ENCODE measurements at places on chromosomes 2 and 18.

DNA sequence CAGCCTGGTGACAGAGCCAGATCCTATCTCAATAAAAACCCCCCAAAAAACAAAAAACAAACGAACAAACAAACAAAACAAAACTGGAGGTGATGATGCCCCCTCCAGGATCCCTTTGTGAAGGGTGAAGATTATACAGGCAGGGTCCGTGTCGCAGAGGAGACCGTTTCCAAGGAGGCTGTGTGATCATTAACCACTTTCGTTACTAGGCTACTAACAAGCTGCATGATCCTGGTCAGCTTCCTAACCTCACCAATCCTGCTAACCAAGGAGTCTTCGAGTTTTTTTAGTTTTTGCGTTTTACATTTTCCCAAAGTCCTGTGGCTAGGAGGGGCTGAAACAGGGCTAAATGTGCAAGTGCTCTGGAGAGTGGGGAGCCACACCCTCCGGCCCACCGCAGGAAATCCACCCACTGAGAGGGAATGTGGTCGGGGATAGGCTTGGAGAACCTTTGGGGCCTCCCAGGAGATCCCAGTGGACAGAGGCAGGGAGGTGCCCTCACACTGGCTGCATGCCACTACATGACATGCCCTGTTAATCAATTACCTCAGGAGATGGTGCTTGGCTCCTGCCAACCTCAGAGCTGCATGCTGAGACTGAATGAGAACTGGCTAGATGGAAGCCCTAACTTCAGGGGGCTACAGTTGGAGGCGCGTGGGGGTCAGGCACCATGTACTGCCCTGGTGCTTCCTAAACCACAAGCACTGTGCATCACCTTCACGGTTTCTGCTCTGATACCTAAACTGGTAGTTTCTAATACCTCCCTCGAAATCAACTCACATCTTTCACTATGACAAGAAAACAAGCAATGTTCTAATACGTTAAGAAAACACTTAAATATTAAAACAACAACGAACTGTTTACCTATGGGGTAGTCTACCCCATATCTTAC lies 67.5 kb upstream of the RGPD5 start:
- DNase-seq: no peak

DNA sequence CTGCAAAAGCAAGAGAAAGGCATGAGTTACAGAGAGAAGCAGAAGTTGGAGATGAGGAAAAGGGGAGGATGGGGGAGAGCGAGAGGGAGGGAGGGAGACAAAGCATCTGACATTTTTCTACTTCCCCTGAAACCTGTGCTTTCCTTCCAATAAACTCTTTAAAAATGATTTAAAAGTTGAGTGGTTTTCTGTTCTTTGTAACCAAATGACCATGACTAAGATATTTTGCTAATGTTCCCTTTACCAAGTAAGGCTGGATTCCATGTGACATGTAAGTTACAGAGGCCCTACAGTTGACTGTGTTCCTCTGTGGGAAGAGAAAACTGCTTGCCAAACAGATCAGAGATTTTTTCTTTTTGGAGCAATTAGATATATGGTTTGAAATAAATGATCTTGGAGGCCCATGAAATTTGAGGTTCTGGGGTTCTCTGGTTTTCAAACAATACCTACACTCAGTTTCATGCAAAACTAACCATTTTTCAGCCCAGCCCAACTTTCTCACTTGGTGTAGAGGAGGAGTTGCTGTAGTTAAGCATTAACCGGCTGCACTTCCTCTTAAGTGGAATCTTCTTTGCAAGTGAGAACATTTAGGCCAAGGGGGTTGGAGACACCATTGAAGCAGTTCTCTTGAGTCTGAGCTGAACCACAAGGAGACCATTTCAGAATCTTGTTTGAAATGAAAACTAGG lies 34.5 kb downstream of the INSIG2 start:
- peak; percentile 35 for DNase-seq

DNA sequence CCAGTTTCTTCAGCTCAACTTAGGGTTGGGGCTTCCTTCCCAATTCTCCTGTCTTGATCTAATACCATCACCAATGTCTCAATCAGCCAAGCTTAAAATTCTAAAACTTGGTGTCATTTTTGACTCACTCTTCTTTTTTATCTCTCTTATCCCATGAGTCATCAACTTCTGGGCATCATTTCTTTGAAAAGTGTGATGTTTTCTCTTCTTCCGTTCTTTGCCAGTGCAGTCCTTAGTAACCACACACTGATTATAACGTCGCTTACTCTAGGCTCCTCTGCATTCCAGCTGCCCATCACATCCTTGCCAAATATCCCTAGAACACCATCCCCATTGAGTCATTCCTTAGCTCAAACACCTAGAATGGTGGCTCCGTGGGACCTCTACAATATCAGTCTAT lies 27.4 kb upstream of the MRO start:
- DNase-seq: no peak

- DNase-seq: no peak
These were observed 245.4 kb downstream of the INSIG2 start for GRCh38 chr2:118333664-118334063.

- DNase-seq: no peak
These were observed 3.1 kb downstream of the FIGN start for GRCh38 chr2:163732727-163733126.

DNA sequence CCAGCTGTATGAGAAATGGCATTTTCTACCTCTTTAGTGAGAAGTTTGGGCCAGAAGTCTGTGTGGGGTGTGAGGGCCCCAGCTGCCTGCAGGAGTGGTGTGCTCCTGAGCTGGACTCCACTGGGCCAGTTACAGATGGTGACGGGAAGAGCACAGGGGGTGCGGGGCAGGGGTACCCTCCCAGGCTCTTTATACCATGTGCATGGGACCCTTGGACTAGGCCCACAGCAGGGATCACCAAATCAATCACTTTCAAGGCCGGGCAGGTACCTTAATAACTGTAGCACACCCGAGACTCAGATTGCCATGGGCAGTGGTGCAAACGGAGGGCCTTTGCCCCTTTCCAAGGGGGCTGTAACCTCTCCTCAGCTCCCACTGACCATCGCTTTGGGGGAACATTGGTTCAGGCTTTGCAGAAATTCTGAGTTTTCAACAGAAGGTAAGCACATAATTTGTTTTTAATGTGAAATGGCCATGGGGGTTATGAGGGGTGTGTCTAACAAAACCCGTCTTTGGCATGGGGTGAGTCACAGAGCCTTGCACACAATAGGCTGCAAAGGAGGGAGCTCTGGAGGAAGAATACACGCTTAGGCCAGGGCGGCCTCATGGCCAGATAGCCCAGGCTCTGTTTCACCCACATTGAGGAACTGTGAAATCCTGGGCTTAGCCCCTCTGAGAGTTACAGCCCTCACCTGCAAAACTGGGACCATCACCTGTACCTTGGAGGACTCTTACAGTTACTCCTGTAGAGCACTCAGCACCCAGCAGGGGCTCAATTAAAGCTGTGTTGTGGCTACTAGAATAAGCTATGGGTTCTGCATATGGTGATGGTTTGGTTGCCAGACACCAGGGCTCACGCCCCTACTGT lies 141.0 kb upstream of the BCL2L11 start:
- peak; percentile 5 for DNase-seq

DNA sequence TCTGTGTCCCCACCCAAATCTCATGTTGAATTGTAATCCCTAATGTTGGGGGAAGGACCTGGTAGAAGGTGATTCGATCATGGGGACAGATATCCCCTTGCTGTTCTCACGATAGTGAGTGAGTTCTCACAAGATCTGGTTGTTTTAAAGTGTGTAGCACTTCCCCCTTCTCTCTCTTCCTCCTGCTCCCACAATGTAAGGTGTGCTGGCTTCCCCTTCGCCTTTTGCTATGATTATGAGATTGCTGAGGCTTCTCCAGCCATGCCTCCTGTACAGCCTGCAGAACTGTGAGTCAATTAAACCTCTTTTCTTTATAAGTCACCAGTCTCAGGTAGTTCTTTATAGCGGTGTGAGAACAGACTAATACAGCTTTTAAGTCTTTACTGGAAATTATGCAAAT lies 193.3 kb upstream of the RBBP8 start:
- no peak for DNase-seq

GRCh38 chr2:31032475-31032874 lies 105.8 kb downstream of the GALNT14 start:
- DNase-seq: no peak

DNA sequence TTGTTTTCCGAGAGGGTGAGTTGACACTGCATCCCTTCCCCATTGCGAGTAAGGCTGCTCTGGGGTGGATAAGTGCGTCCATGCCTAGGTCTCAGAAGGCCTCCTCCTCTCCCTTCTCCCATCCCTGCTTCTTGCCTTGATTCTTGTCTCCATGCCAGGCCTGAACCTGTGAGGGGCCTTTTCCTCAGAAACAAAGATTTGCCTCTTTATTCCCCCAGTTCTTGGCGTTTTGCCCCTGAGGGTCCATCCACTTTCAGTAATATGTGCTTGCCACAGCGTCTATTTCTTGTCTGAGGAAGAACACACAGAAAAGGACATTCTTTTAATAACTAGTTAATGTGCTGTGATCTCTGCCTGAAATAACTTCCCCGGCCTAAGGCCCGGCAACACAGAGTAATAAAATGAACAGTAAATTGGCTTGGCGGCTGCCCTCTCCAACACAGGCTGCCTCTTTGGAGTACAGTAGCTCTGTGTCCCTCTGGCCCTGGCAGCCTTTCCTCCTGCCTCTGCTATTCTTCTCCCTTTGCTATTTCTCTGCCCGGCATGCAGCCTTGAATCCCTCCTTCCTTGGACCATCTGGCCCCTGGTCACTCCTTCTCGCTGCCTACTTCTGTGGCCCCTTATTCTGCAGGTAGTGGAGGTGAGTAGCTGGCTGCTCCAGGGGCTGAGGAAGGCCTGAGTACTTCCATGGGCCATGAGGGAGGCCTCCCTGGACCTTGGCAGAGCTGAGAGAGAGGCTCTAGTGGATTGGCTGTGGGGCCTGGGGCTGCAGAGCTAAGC lies 4.4 kb downstream of the EHD3 start:
- no peak for DNase-seq

GRCh38 chr2:232287316-232287715 lies 91.2 kb upstream of the ALPP start:
- no peak for DNase-seq

DNA sequence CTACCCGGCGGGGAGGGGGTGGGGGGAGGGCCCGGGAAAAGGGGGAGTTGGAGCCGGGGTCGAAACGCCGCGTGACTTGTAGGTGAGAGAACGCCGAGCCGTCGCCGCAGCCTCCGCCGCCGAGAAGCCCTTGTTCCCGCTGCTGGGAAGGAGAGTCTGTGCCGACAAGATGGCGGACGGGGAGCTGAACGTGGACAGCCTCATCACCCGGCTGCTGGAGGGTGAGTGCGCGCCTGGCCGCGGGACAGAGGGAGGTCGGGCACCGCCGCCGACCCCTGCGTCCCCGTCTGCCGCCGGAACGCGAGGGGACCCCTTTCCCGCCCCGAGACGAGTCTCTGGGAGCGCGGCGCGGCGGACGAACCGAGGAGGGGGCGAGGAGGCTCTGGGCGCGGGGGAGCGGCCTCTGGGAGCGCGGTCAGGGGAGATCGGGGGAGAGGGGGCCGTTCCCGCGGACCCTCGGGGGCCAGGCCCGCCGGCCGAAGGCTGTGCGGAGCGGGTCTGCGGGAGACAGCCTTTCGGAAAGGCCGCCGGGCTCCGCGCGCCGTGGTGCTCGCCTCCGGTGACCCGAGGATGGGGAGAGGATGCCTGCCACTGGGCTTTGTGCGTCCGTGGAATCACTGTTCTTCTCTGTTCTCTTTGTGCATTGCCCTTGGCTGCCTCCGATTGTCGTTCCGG lies 463 bp downstream of the PPP1CB start:
- DNase-seq: no peak

DNA sequence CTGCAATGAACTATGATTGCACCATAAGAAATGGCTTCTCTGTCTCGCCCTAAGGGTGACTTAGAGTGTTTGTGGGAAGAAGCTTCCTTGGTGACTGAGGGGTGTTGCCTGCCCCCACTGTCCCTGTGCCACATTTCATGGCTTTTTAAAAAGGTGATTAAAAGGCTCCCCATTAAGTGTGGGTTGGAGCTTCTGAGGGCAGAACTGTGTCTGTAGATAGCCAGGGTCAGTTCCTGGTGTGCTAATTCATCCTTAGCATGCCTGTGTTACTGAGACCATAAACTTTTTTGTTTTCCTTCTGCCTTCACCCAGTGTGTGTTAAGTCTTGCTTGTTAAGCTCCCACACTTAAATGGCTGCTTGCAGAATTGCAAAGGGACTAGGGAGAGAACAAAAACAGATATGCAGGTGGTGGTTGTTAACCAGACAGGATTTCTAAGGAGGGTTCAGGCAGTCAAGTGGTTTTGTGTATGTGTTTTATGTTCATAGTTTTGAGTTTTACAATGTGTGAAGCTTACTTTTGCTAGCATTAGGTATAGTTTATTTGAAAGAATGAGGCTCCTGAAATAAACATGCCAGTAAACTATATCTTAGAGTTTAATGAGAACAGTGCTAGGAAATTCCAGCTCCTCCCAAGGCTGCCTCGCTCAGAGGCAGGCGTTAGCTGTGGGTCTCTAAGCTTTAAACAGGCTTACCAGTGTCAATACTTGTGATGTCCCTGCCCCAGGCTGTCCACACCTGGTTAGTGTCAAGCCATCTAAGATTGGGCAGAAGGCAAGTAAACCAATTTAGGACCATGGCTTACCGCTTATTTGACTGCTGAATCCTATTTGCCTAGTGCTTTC lies 14.5 kb downstream of the CERS6 start:
- no peak for DNase-seq

GRCh38 chr2:205701509-205701908 lies 19.2 kb downstream of the NRP2 start:
- peak; percentile 82 for DNase-seq

DNA sequence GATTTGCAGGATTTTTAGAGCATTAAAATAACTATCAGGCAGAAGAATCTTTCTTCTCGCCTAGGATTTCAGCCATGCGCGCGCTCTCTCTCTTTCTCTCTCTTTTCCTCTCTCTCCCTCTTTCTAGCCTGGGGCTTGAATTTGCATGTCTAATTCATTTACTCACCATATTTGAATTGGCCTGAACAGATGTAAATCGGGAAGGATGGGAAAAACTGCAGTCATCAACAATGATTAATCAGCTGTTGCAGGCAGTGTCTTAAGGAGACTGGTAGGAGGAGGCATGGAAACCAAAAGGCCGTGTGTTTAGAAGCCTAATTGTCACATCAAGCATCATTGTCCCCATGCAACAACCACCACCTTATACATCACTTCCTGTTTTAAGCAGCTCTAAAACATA lies 137.0 kb downstream of the MEIS1 start:
- DNase-seq: no peak

DNA sequence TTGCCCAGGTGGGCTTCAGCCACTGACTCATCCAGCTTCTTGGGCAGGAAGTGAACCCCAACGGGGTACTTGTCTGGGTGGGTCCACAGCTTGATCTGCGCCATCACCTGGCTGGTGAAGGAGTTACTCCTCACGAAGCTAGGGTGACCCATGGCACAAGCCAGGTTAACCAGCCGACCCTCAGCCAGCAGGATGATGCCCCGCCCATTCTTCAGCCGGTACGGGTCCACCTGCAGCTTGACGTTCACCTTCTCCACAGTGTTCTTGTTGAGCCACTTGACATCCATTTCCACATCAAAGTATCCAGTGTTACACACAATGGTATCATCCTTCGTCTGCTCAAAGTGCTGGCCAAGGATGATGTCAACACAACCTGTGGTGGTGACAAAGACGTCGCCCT lies 121.3 kb upstream of the NXPH2 start:
- DNase-seq: no peak
